Stimulated activated CD4-positive, alpha-beta T cell treated with anti-CD3 and anti-CD28 coated beads, Interleukin-1b, Interleukin-23, amount 100 ng/mL, for 1 hour (primary cell): ENCODE measurements at places on chromosomes 12 and 14.

DNA sequence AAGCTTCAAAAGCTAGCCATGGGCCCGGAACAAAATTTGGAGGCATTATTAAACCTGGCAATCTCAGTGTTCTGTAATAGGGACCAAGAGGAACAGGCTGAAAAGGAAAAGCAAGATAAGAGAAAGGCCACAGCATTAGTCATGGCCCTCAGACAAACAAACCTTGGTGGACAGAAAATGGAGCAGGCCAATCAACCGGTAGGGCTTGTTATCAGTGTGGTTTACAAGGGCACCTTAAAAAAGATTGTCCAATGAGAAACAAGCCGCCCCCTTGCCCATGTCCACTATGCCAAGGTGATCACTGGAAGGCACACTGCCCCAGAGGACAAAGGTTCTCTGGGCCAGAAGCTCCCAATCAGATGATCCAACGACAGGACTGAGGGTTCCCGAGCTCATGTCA lies 653.9 kb upstream of the TMEM132C start:
- DNase-seq, result no peak

DNA sequence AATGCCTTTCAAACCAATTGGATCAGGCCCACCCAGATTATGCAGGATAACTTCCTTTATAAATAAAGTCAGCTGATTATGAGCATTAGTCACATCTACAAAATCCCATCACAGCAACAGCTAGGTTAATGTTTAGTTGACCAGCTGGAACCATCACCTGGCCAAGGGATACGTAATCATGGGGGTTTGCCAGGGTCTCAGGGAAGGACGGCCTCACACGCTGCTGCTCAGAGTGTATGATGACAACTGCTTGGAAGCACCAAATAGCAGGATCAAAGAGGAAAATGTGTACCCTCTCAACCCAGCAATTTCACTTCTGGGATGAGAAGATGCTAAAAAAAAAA lies 162.6 kb downstream of the SLC15A4 start:
- no peak for DNase-seq

DNA sequence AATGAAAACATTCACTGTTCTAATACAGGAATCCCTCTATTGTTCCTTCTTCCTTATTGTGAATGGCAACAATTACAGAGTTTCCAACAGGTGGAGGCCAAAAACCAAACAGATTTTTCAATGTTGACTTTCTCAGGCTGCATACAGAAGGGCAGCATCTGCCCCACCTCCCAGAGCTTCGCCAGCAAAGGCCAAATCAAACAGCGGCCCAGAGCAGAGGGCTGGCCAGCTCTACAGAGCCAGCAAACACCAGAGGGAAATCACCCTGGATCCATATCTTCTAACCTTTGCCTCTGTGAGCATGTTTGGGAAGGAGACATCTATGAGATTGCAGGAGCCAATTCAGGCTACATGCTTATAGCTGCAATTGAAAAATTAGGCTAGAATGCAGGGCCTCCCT lies 4.4 kb upstream of the CRACR2A start:
- DNase-seq, result no peak

GRCh38 chr12:68276402-68276930 lies 23.1 kb upstream of the IL22 start:
- DNase-seq, result no peak

- peak; percentile 50 for DNase-seq
Measured at GRCh38 chr12:6606331-6607131, 648 bp downstream of the CHD4 start.

DNA sequence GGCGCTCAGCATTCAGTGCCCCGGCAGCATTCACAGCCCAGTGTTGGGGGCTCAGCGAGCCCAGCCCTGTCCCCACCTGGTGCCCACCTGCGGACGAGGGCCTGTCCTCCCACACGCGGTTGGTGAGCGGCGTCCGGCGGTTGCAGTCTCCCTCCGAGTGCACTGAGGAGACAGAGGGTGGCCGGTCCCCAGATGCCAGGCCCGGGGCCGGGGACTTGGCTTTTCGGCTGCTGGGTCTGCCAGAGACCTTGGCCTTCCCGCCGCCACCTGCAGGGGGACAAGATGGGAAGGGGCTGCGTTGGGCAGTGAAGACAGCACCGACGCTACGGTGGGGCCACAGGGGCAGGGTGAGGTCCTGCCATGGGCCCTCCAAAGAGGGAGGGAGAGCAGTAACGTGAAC lies 31.2 kb downstream of the RFLNA start:
- DNase-seq, result no peak

- no peak for DNase-seq
Measured at GRCh38 chr12:27623645-27624044, 72.6 kb upstream of the REP15 start.

- DNase-seq, result no peak
Measured at GRCh38 chr12:110355073-110355472, 48.4 kb downstream of the ANAPC7 start.

GRCh38 chr14:28375295-28375694 lies 391.3 kb upstream of the FOXG1 start:
- no peak for DNase-seq

DNA sequence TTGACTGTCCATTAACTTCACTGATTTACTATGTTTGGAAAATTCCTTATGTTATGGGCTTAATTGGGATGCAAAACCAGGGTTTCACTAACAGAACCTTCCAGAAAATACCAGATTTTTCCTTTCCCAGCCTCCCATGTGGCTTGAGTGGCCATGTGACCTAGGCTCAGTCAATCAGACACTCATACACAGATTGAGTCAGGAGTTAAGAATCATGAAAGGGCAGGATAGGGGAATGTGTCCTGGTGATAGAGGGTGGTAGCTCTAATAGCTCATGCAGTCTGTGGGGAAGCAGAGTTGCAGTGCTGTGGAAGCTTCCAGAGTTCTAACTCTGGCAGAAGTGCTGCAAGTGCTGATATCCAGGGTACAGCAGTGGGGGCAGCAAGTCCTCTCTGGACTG lies 134.1 kb upstream of the IFNG-AS1 start:
- no peak for DNase-seq

DNA sequence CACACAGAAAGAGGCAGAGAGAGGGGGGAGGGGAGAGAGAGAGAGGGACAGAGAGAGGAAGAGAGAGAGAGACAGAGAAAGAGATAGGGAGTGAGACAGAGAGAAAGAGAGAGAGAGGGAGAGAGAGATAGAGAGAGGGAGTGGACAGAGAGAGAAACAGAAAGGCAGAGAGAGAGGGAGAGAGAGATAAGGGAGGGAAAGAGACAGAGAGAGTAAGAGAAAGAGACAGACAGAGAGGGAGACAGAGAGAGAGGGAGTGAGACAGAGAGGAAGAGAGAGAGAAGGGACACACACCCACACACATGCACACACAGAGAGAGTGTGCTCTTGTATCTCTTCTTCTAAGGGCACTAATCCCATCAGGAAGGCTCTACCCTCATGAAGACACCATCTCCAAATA lies 103.2 kb upstream of the ESRRB start:
- no peak for DNase-seq

GRCh38 chr12:20370014-20370386 lies 1.7 kb downstream of the PDE3A start:
- DNase-seq, result no peak

DNA sequence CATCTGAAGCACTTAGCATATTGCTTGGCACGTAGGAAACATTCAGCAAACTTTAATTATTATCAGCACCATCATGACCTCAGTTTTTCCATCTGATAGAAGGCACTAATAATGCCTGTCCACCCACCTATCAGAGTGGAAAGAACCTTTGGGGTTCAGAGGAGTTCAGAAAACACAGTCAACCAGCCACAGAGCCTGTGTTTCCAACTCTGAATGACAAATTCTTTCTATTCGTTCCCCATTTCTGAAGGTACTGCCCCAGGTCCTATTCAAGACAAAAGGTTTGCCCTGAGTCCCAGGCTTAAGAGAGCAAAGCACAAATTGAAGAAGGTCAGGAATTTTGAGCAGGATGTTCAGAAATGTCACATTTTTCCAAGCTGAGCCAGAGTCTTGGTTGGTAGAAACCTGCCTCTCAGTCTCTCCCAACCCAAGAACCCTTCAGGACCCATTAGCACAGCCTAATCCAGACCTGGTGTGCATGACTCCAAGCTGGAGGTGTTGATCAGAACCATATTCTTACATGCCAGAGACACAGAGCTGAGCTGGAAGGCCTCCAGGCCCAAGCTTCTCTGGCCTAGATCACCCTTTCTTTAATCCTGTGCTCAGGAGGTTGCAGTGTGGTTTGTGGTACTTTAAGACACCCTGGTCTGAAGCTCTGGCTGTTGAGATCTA lies 114.4 kb downstream of the TBX5 start:
- no peak for DNase-seq

- no peak for DNase-seq
Measured at GRCh38 chr12:123744836-123745235, 17.3 kb upstream of the DNAH10 start.

- no peak for DNase-seq
Measured at GRCh38 chr12:29889737-29890136, 106.0 kb upstream of the TMTC1 start.

- no peak for DNase-seq
Measured at GRCh38 chr14:79829405-79830166, 381.7 kb downstream of the DIO2 start.

- no peak for DNase-seq
Measured at GRCh38 chr12:123126294-123127181, 24.4 kb downstream of the PITPNM2 start.

DNA sequence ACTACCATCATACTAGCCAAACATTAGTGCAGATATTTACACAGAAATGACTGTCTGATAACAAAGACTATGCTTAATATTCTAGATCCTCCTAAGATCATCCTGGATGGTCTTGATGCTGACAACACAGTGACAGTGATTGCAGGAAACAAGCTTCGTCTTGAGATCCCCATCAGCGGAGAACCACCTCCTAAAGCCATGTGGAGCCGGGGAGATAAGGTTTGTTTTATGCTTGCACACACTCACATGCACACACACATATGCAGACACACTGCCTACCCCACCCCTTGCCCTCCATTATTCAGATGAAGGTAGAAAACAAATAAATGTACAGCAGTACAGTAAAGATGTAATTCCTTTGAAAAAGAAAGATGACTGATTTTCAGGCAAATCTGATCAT lies 44.4 kb upstream of the CHPT1 start:
- DNase-seq, result no peak

GRCh38 chr14:83463500-83464098 lies 1929.9 kb upstream of the SEL1L start:
- no peak for DNase-seq

GRCh38 chr14:91901449-91902226 lies 34.3 kb upstream of the TC2N start:
- DNase-seq, result no peak

DNA sequence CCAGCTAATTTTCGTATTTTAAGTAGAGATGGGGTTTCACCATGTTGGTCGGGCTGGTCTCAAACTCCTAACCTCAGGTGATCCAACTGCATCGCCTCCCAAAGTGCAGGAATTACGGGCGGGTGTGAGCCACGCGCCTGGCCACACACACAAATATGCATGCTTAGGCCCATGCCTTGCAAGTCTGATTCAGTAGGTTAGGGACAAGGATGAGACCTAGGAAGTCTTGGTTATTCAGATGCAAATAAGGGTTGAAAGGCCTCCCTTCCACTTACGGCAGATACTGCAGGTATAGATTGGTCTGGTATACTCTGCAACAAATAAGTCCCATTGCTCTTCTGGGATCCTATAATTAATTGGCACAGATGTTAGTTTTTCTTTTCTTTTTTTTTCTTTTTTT lies 32.9 kb downstream of the TXNRD1 start:
- no peak for DNase-seq

- DNase-seq, result no peak
Measured at GRCh38 chr12:47391566-47391965, 311.8 kb upstream of the AMIGO2 start.

DNA sequence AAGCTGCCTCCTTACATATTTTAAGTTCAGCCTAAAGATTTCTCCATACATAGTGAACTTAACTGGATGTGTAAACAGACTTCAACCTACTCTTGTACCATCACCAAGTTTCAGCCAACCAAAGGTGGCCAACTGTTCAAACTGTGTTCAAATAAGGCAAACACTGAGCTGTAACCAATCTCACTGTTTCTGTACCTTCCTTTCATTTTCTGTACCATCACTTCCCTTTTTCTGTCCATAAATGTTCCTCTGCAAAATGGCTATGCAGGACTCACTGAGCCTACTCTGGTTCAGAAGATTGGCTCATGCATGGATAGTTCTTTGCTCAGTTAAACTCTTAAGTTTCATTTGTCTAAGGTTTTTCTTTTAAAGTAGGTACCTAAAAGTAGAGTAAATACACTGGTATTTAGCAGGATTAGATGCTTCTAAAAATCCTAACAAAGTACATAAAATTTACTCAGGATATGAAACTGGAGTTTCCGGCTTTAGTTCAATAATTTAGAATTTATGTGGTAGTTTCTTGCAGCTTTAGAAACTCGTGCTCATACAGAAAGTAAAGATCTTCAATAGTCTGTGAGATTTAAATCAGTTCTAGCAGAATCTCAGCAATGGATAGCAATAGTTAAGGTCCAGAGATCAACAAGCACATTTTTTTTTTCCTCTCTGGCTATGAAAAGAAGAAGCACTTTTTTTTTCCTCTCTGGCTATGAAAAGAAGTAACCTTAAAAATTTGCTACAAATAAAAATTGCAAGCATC lies 282.0 kb upstream of the PPFIA2 start:
- no peak for DNase-seq

GRCh38 chr12:22101749-22102243 lies 55.8 kb downstream of the CMAS start:
- no peak for DNase-seq

DNA sequence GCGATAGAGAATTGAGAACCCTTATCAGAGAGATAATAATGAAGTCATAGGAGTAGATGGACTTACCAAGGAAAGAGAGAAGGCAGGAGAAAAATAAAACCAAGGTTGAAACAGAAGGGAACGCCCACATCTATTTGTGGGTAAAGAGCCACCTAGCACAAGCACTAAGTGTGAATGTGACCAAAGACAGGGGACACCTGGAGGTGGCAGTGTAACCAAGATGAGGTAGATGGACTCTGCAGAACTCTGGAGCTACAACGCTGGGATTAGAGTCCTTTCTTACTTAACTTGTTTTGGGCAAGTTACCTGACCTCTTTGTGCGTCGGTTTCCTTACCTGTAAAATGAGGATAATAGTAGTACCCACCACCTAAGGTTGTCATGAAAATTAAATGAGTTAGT lies 101.9 kb downstream of the SLC5A8 start:
- no peak for DNase-seq

DNA sequence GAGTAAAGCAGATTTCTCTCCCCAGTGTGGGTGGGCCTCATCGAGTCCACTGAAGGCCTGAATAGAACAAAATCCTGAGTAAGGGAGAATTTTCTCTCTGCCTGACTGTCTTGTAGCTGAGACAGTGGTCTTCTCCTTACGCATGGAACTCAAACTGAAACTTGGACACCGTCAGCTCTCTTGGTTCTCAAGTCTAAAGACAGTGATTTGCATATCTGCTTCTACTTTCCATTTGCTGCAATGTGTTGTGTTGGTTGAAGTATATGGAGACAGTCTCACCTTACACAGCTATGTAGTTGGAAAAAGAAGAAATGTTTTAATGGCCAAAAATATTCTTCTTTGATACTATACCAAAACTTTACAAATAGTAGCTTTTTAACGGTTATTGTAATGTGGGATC lies 160.2 kb upstream of the LMNTD1 start:
- DNase-seq, result no peak

DNA sequence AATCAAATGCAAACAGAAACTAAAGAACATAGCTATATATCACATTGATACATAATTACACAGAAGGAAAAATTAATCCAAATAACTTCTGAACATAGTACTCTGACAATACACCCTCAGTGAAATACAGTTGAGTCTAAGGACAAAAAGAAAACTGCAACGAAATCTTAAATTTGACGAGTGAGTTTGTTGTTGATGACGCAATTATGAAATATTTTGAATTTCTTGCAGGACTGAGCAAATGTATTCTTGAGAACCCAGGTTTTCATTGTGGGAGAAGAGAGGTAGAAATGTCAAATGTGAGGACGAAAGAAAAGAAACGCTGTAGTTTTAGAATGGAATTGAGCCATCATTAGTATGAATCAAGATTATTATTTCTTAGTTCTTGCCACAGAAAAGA lies 46.3 kb downstream of the EGLN3 start:
- no peak for DNase-seq
